Cerebellar nuclear complex (tissue), 1 donor: ENCODE measurements at places on chromosomes 6 and 20.
A peak's percentile ranks its signal among the peaks of the same experiment; 100 is the strongest.

DNA sequence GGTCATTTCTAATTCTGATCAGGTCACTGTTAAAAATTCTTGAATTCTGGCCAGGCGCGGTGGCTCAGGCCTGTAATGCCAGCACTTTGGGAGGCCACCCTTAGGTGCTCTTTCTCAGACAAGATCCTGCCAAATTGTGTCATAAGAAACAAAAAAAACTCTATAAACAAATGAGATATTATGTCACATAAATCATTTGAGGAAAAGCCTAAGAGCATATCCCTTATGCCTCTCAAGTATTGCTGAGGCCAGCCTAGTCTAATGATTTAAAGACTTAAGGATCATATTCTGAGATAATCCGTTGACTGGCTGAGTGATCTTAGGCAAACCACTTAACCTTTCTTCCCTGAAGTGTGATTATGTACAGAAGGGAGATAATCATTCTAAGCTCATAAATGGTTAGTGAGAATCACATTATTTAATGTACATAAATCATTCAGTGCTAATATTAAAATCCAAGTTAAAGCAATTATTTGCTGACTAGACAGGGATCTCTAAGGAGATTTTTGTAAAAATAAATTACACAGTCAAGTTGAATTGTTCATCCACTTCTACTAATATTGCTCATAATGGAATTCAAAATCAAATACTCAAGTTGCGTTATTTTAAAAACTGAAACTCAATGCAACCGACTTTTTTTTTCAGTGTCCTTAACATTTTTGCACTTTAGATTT, 365.4 kb downstream of the PHF3 start:
- no peak for DNase-seq

GRCh38 chr20:14963262-14963663, 625.9 kb upstream of the FLRT3 start:
- DNase-seq, result no peak

- no peak for DNase-seq
These were observed at the start of gene FILIP1 for GRCh38 chr6:75493400-75494064. Gene FILIP1, minus strand, starts transcription at chr6:75493800. Its CDS starts 78,828 bp downstream, at chr6:75414972.

- DNase-seq, result no peak
These were observed 3.1 kb upstream of the CEBPB start for GRCh38 chr20:50187403-50188051.

DNA sequence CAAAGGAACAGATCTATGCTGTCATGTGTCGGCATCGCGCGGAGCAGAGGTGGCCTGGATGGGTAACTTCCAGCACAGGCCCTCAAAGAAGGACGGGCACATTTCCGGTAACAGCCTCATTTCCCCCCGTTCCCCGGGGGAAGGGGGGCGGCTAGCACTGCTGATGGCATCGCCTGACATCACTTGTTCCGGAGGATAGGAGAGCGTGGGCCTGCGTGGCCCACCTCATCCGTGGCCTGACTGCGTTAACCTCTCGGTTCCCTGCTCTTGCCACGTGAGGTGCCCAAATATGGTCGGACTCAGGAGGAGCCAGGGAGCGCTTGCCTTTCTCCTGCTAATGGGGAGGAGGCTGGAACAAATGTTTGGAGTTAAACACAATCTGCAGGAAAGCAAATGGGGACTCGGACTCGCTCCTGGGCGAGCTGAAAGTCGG, at the start of gene AKAP12:
Gene AKAP12 (plus strand): TSS at position 365 of the 433 bp plus-strand sequence. CDS start 596 bp downstream, outside the sequence.
- no peak for DNase-seq

GRCh38 chr20:9180481-9181257, 111.8 kb downstream of the PLCB4 start:
- DNase-seq, result no peak

GRCh38 chr6:14584450-14584849, 466.9 kb downstream of the CD83 start:
- DNase-seq, result no peak

GRCh38 chr6:117555882-117556498, 46.3 kb downstream of the GOPC start:
- DNase-seq, result no peak

DNA sequence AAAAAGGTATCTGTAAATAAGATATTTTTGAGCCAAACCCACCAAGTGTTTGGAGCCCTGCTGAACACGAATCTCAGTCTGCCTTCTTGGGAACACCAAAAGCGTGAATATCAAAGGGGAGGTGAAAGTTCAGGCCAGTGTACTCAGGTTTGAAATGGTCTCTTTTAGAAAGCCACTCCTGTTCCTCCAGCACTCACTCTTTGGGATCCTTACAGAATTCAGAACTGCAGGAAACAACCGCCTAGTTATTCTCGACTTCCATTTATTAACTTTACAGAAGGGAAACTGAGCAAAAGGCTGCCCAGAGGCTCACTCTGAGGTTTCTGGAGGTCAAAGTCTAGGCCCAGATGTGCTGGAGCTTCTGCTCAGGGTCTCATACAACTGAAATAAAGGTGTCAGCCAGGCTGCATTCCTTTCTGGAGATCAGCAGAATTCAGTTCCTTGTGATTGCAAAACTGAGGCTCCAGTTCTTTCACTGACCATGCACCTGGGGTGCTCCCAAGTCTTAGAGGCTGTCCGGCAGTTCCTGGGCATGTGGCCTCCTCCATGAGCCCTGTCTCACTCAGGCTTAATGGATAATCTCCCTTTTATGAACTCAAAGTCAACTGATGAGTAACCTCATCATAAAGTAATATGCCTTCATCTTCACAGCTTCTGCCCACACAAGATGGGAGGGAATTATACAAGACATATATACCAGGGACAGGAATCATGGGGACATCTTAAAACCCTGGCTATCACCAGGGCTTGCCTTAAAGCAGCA, 65.5 kb upstream of the TNFAIP3 start:
- no peak for DNase-seq

- no peak for DNase-seq
These were observed 35.2 kb downstream of the ILRUN start for GRCh38 chr6:34661357-34661756.

DNA sequence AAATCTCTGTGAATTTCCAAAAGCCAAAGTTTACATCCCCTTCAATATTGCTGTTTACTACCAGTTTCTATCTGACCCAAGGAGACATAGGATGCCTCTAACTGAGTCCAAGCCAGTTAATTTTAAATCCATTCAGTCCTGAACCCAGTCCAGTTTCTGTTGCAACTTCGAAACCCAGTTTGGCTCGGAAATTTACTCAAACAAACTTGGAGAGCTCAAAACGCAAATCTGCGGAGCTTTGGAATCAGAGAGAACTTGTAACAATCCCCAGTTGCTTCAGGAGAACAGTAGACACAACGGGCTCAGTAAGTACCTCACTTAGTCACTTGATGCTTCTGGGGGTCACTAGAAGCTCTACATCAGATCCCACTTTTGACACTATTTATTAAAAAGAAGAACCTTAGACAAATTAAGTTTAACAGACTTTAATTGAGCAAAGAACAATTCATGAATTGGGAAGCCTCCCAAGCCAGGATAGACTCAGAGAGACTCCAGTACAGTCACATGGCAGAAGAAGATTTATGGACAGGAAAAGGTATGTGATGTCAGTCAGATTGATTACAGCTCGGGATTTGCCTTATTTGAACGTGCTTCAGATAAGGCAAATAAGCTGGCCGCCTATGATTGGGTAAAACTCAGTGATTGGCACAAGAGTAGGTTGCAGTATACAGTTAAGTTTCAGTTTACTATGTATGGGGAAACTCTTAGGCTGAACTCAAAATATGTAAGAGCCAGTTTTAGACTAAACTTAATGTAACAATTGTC, 118.0 kb downstream of the RFPL4B start:
- DNase-seq, result no peak

- DNase-seq, result no peak
These were observed 236.9 kb upstream of the ASCC3 start for GRCh38 chr6:101118136-101118396.

- no peak for DNase-seq
These were observed 5.6 kb upstream of the BTBD3 start for GRCh38 chr20:11912013-11912658.

DNA sequence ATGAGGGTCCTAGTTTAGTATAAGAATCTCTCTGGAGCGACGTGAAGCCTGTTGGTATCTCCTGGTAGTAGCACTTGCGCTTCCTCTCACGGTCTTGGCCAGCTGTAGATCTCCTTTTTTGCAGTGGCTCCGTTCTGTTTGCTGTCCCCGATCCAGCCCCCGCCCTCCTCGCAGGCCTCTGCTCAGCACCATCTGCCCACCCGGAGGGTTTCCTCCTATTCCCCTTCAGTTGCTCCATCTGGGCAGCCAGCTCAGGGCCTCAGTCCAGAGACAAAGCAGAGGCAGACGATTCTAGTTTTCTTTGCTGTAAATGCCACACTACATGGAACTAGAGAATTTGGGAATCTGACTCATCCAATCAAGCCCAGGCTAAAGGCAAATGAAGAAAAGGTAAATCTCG, 126.6 kb downstream of the TIAM2 start:
- DNase-seq, result peak; percentile 30

- DNase-seq, result no peak
These were observed 58.7 kb upstream of the PRND start for GRCh38 chr20:4663044-4663443.
